ENCODE measurements at places on chromosomes 6 and 20.

DNA sequence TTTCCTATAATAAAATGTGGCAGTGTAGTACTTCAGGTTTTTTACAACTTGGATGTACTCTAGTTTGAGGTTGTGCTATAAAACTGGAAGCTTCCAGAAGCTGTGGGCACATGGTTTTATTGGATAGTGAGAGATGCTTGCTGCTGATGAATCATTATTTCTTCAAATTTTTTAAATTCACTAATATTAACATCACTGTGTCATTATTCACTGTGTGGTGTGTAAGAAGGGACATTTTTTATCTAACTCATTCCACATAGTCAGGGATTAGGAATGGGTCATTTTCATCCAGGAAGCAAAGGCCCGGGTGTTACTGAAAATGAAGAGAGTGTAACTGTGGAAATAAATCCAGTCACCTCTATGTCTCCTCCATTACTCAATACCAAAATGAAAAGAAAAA is 421.0 kb downstream of the TENT5A start:
- no peak for DNase-seq

DNA sequence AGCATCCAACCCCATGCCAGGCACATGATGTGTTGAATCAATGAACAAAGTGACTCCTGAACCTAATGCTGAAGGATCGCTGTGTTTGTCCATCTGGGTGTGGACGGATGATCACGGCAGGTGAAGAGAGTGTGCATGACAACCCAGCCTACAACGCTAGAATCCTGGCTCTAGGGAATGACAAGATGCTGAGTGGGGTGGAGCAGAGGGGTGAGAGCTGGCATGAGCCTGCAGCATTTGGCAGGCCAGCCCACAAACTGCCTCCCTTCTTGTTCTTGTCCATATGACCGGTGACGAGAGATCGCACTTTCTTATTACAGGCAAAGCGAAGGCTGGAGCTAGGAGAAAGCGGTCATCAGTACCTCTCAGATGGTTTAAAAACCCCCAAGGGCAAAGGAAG is 54.7 kb upstream of the CDKAL1 start:
- DNase-seq = no peak

GRCh38 chr6:12791371-12791770 is 74.8 kb downstream of the PHACTR1 start:
- DNase-seq = no peak

GRCh38 chr6:9537381-9537780 is 877.5 kb downstream of the TFAP2A start:
- no peak for DNase-seq

GRCh38 chr20:44969300-44969894 is 3.1 kb downstream of the STK4 start:
- DNase-seq = no peak

GRCh38 chr20:38640521-38640920 is 38.9 kb downstream of the ARHGAP40 start:
- no peak for DNase-seq

DNA sequence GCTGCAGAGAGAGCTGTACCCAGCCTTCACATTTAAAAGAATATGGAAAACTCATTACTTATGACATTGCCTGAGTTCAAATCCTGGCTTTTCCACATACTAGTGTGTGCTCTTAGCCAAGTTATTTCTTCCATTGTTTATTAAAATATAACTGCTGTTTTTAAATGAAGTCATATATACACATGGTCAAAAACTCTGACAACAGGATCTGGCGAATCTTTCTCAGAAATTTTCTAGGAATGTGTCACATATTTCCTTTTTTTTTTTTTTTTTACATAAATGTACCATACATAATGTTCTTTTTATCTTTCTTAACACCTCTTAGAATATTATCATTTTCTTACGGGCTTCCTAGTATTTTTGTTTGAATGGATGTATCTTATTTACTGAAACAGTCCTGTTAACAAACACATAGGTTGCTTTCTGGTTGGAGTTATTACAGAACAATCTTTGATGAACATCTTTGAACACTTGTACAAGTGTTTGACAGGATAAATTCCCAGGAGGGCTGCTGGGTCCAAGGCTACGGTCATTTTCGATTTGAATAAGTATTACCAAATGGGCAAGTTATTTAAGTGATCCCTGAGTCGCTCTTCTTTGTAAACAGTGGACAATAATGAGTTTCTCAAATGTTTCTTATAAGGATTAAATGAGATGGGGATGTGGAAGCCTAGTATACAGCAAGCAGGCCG is 1.6 kb upstream of the SNX9 start:
- DNase-seq = no peak

- DNase-seq = no peak
These were observed 46.4 kb downstream of the ARHGAP18 start for GRCh38 chr6:129663531-129663930.

- no peak for DNase-seq
These were observed 70.1 kb upstream of the TULP4 start for GRCh38 chr6:158242071-158242606.
